BE2C (cell line): ENCODE measurements at places on chromosomes 2 and 18.

GRCh38 chr18:68714366-68714711 lies 569 bp downstream of the TMX3 start:
- DNase-seq, result no peak

GRCh38 chr2:216474925-216475670 lies 23.5 kb upstream of the RPL37A start:
- no peak for DNase-seq

GRCh38 chr18:76496194-76496890 lies 1.3 kb upstream of the ZNF516 start:
- DNase-seq, result peak; percentile 47

DNA sequence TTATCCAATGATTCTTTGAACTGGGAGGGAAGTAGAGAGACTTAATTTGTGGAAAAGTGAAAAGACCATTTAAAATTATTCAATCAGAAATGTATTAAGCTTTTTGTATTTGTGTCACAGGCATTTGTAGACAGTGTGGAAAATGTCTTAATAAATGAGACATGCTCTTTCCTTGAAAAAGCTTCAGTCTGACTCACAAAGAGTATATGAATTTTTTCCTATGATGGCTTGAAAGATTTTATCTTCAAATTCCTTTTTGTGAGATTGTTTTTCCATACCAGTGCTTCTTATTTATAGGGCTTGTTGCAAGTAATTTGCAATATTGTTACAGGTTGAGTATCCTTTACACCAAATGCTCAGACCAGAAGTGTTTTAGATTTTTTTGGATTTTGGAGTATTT lies 39.5 kb downstream of the STON1 start:
- DNase-seq, result no peak

DNA sequence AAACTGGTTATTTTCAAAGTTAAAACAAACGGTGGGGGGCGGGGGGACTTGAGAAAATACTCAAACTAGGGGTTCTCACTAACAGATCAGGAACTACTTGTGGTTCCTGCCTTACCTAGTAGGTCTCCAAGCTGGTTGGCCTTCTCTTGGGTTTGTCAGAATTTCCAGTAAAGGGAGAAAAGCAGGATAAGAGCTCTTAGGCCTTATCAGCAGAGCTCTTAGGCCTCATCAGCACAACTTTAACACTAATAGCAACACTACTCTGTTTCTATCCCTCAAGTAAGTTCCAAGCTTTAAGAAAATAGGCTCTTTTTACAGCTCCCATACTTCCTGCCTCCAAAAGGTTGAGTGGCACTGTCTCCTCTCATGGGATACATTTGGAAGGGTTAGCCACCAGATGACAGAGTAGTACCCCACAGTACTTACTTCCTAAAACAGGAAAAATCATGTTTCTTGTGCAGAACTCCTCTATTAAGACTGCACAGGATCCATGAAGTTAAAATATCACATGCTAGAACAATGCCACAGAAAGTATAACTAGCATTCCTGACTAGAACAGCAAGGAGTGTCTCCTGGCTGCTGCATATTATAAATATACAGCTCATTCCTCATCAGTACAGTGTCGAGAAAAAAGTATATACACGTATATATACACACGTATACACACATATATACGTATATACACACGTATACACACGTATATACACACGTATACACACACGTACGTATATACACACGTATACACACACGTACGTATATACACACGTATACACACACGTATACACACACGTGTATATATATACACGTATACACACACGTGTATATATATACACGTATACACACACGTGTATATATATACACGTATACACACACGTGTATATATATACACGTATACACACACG lies 6.1 kb downstream of the FBXO11 start:
- DNase-seq, result no peak

- no peak for DNase-seq
Observed at GRCh38 chr2:217935901-217936684, 66.7 kb downstream of the TNS1 start.

DNA sequence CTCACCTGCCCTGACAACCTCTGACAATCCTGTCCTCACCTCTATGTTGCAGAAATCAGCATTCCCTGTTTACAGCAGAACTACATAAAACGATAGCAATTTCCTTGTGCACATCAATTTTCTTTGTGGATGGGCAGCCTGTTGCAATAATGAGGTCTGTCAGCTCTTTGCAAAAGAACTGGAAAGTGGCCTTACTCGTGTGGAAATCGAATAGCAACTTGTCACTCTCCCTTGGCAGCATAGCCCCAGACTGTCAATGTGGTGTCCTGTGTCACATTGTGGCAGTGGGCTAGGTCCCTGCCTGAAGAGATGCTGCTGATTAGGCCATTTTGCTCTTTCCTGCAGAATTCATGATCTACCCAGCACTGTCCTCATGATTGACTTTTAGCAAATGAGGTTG lies 531.9 kb downstream of the CCDC85A start:
- DNase-seq, result no peak

DNA sequence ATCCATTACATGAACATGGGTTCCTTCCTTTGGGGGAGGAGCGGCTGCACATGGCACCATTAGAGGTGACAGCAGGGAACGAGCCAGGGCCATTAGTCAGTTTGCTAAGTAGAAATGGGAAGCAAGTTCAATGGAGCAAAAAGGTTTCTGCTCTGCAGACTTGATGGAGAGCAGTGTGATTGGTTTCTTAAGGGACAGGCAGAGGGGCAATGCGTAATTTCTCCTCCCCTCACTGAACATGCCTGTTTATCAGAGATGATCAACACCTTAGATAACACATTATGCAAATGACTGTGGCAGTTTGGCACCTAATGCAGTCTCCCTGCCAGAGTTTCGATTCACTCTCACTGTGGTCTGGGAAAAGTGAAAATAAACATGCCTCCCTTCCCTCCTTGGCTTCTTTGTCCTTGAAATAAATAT lies 414.5 kb downstream of the STK39 start:
- DNase-seq, result no peak
